ENCODE measurements at places on chromosomes 12 and 14. TPM values are rescaled to one million over a fixed set of nuclear protein-coding genes. Genes with fewer than 3 reads are reported as not detected.

DNA sequence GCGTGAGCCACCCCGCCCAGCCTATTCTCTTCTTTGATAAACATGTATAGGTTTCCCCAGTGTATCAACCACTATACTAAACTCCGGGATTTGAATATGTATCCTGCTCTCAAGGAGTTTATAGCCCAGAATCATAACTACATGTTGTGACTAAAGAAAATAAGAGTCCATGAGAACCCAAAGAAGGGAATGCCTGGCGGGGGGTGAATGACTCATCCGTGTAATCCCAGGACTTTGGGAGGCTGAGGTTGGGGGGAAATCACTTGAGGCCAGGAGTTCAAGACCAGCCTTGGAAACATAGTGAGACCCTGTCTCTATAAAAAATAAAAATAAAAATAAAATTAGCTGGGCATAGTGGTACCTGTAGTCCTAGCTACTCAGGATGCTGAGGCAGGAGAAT lies 57.2 kb downstream of the SIX6 start:
- no peak for DNase-seq

GRCh38 chr12:115521771-115522409 lies 755.6 kb downstream of the MED13L start:
- DNase-seq: no peak

Gene RNF212B
- not detected for total RNA-seq

- DNase-seq: peak; percentile 92
Observed at GRCh38 chr12:94026596-94026995, 121.8 kb upstream of the PLXNC1 start.

GRCh38 chr14:74840603-74841030 lies 35.3 kb downstream of the PROX2 start:
- no peak for DNase-seq

Gene PAH
- total RNA-seq: not detected

DNA sequence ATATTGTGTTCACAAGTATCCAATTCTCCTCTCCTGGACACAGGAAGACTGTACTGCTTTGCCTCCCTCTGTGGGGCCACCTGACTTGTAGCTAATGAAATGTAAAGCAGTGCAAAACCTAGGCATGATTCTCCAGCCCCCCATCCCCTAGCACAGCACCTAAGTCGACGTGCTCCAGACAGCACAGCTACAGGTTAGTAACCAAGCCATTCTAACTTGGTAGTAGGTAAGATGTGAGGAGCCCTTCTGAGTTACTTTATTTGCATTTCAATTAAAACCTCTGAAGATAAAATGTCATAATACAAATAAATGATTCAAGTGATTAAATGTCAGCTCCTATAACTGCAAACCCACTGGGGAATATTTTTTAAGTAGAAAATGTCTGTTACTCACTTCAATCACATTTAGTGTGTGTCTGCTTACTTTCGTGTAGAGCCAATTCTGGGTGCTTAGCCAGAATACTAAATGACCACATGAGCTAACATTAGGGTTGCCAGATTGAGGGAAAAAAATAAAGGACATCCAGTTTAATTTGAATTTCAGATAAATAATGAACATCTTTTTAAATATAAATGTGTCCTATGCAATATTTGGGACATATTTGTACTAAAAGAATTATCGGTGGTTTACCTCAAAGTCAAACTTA lies 64.8 kb upstream of the HIF1A start:
- no peak for DNase-seq

GRCh38 chr14:90460136-90460535 lies 63.3 kb downstream of the CALM1 start:
- no peak for DNase-seq
